ENCODE measurements at places on chromosomes 16 and 17.

DNA sequence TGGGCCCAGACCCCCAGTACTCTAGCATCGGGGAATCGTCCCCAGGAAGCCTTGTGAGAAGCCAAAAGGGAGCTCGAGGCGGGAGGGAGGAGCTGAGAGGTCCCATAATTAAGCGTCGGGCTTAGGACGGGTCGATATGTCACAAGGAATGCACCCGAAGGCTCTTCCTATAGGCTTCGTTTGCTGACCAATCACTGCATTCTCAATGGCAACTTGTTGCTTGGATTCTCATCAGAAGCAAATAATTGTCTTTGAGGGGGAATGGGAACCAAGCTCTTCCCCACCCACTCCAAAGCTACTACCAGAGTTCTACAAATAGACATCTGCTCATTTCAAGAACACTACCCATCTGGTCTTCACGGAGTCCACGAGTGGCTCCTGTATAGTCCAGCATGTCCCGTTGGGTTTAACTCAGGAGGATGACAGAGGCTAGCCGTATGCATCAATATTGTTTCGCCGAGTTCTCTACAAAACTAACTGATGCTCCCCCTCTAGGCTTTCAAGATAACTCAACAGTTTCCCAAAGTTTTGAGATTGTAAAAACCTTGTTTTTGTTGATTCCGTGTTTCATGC is 628 bp upstream of the BLMH start:
- DNase-seq: no peak

GRCh38 chr17:42411905-42412679 is 11.0 kb downstream of the CAVIN1 start:
- DNase-seq: no peak

GRCh38 chr17:22517716-22518115 is 825.4 kb downstream of the KCNJ18 start:
- DNase-seq: no peak

GRCh38 chr16:13997933-13998332 is 73.2 kb upstream of the MRTFB start:
- no peak for DNase-seq

GRCh38 chr16:56409195-56409594 is 16.1 kb downstream of the AMFR start:
- DNase-seq: no peak

DNA sequence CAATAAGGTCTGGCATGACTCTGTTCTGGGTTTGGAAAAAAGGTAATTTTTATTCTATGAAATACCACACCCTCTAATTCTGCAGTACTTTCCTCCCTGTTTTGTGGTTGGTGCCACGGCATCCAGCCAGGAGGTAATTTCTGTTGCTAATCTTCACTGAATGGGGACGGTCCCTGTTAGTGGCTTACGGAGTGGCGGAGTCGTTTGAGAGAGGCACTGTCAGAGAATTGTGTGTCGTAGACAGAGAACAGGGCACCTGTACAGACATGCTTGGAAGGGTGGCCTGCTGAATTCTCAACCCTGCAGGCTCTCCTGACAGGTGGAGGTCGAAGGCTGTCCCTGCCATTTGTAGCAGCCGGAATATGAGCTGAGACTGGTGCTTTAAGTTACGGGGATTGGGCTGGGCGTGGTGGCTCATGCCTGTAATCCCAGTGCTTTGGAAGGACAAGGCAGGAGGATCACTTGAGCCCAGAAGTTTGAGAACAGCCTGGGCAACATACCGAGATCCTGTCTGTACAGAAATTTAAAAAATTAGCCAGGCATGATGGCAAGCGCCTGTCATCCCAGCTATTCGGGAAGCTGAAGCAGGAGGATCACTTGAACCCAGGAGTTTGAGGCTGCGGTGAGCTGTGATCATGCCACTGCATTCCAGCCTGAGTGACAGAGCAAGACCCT is 33.2 kb downstream of the EEF2K start:
- no peak for DNase-seq

DNA sequence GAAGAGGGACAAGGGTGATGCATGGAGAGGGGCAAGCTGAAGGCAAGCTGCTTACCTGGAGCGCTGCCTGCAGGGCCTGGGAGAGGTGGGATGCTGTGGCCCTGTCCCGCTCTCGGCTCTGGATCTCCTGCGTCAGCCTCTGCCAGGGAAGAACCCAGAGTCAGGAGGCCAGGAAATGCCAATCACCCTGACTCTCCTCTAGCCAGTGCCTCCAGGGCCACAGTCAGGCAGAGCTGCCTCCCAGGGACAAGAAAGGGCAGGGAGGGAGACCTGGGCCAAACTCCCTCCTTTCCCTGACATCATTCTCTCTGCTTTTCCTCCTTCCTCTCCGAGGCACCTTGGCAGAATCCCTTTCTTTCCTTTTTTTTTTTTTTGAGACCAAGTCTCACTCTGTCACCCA is 11.3 kb downstream of the CDK3 start:
- DNase-seq: no peak

DNA sequence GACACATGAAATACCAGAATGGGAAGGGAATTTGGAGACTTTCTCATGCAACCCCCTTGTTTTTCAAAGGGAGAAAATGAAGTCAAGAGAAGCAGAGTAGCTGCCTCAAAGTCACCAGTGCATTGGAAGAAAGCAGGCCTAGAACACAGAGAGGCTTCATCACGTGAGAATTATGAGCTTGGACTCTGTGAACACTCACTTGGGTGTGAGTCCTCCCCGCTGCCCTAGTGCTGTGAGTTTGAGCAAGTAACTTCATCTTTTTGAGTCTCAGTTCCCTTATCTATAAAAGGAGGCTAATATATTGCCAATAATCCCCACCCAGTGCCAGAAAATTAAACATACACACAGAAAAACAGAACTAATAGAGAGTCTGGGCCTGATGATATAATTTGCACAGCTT is 315.8 kb downstream of the XYLT1 start:
- no peak for DNase-seq

- no peak for DNase-seq
These were observed 29.6 kb upstream of the FBXO47 start for GRCh38 chr17:38996660-38997337.

- no peak for DNase-seq
These were observed 9.0 kb downstream of the STAT5B start for GRCh38 chr17:42266918-42267766.

- DNase-seq: no peak
These were observed 27.1 kb downstream of the ARSG start for GRCh38 chr17:68318103-68318991.

DNA sequence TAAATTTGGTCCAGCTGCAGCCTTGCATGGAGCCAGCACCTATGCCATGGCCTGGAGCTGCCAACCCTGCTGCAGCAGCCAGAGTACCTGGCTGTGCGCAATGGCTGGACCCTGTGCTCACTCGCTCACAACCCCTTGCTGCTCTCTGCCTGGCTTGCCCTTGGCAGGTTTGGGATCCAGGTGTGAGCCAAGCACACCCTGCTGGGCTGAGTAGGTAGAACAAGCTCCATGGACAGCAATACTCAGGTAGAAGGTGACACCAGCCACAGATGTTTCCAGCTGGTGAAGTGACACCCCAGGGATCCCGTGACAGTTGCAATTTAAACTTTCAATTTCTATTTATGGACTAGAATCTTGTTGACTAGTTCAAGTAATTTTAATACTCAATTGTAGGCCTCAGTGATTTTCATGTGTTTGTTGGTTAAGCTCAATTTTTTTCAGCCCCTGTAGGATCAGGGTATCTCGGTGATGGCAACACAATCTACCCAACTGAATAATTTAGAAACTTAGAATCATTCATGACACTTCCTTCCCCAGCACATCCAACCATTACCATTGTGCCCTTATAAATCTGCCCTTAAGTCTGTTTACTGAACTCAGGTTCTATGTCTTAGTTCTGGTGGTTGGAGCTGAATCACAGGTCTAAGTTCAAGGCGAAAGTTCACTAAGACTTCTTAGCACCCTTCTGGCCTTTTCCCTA is 480.0 kb downstream of the PMP22 start:
- no peak for DNase-seq

- no peak for DNase-seq
These were observed 42.7 kb downstream of the TIMM22 start for GRCh38 chr17:1039511-1040215.

DNA sequence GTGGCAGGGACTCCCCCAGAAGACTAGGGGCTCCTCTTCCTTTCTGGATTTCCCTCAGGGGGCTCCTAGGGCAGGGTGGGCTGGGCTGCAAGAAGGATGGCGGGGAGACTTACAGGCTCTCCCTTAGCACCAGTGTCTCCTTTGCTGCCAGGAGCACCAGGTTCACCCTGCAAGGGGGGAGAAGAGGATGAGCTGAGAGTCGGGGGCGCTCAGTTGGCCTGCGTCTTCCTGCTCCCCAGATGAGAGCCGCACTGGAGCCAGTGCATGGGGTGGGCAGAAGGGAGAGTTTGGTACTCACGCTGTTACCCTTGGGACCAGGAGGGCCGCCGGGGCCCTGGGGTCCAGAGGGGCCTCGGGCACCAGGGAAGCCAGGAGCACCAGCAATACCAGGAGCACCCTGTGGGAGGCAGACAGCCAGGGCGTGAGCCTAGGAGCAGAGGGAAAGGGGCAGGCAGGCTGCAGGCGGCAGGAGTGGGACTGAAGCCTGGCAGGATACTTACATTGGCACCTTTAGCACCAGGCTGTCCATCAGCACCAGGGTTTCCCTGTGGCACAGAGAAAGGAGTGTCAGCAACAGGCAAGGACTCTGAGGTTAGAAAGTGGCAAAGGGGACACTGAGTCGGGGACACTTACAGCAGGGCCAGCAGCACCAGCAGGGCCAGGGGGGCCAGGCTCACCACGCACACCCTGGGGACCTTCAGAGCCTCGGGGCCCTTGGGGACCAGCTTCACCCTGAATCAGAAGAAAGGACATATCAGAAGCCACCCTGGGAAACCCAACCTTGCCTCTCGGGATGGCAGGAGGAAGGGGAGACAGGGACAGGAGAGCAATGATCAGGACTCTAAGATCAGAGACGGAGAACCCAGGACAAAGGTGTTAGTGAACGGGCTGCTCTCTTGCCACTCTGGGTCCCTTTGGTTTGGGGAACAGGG is 6.2 kb downstream of the COL1A1 start:
- no peak for DNase-seq

DNA sequence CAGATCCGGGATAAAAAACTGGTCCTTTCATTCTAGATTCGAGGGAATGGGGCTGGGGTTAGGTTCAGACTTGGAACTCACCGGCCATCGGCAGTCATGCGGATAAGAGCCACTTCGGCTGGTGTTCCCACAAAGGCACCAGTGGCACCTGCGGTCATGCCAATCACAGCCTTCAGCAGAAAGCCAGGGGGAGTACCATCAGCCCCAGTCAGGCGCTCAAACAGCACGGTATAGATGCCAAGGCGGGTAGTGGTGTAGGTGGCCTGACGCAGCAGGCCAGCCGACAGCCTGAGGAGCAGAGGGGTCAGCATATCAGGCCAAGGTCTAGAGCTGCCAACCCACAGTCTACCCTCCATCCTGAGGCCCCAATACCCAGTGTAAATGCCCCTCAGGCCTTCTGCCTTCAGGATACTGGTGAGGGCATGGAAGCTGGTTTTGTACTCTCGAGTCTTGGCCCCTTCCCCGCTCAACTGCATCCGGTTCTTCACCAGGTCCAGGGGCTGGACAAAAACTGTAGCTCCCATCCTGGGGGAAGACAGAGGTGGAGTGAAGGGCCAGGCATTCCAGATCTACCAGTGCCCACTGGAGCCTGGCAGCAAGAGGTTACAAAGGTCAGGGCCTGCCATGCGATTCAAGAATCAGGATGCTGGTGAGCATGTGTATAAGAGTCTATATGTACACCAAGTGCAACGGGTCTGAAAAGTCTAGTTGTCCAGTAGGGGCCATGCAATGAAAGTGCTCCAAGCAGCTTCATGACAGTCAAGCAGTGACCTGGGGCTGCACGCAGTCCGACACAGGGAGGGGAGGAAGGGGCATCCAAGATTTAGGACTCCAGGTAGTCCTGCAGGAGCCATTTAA is 929 bp downstream of the SLC25A11 start:
- no peak for DNase-seq

DNA sequence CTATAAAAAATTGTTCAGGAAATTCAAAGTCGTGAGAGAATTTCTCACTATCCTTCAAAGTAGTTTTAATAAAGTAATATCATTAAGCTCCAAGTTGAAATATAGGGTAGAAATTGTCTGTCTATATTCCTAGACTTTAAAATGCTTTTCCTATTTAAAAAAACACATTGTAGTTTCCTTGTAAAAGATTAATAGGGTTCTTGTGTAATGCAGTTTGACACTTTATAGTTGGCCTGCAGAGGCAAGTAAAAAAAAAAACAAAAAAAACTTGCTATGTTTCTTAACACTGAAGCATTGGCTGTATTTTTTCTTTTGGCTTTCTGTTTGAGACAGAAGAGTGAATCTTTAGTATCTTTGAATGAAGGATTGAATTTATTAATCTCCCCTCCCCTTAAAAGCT is 17.4 kb downstream of the CPD start:
- DNase-seq: no peak

GRCh38 chr17:6475411-6475810 is 31.2 kb downstream of the PIMREG start:
- DNase-seq: no peak

GRCh38 chr16:5851393-5851982 is 753.9 kb upstream of the EEF2KMT start:
- DNase-seq: no peak

- DNase-seq: no peak
These were observed 33.5 kb upstream of the MON1B start for GRCh38 chr16:77157346-77158058.

- no peak for DNase-seq
These were observed 20.0 kb downstream of the CHAD start for GRCh38 chr17:50448643-50449042.

- no peak for DNase-seq
These were observed 119.6 kb upstream of the HAS3 start for GRCh38 chr16:68985855-68986254.

GRCh38 chr17:2263183-2264066 is 40.2 kb downstream of the SMG6 start:
- no peak for DNase-seq

Data from NCI-H1417 treated with DMSO at 0.1 percent for 48 hours (cell line).